ENCODE measurements at places on chromosomes 5 and 9.

DNA sequence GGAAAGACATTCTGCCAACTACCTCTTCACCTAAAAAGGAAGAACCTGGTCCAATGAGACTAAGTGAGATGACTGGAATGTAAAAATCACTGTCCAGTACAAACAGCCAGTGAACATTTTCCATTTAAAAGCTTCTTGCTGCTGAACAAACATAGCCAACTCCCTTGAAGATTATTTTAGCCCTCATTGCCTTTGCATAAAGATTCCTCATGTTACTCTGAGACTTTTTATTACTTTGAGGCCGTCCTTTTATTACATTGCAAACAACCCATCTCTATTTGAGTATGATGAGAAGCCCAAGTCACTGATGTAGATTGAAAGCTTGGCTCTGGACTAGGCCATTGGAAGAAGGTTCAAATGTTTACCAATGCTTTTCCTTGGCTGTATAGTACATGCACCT lies 649.8 kb downstream of the CETN3 start:
- DNase-seq, result no peak

- DNase-seq, result no peak
These were observed 70.7 kb upstream of the RAPGEF1 start for GRCh38 chr9:131810351-131811170.

- no peak for DNase-seq
These were observed 91.7 kb upstream of the SHB start for GRCh38 chr9:38160613-38161215.

DNA sequence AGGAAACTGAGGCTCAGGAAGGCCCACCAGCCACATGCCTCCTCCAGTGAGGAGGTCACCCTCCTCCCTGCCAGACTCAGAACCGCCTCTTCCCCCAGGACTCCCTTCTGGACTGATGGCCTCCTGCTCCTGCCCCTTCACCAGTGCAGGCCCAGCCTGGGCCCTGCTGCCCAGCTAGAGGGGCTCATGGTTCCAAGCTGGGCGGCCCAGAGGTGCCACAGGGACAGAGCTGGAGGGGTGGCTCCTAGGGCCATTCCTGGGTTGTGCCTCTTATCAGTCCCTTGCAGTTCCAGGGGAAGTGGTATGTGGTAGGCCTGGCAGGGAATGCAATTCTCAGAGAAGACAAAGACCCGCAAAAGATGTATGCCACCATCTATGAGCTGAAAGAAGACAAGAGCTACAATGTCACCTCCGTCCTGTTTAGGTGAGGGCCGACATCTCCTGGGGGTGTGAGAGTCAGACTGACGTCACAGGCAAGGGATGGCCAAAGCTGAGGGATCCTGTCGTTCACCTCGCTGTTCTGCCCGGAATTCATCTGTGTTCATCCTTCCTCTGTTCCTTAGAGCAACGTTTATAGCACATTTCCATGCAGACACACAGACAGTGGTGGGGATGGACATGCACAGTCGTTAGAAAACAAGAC lies 819 bp downstream of the LCN2 start:
- no peak for DNase-seq

- DNase-seq, result no peak
These were observed 411.4 kb upstream of the SGCD start for GRCh38 chr5:155915601-155916000.

Measured in HS-27A (cell line).